ENCODE measurements at places on chromosomes 5 and 9.

GRCh38 chr5:81516091-81516490 lies 122.2 kb upstream of the ACOT12 start:
- no peak for DNase-seq

DNA sequence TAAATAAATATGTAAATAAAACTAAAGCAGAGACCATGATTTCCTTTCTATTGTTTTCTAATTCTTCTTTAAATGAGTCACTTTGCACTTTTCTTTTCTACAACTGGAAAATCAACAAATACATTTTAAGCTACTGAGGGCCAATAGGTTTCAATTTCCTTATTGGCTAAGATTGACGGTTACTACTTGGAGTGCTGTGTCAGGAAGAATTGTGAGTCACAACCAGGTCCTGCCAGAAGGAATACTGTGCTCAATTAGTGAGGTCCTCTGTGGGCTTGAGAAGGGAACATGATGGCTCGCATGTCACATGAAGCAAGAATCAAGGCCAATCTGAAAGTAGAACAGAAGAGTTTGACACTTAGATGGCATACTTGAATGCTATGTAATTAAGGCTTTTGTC lies 110.8 kb downstream of the HMHB1 start:
- DNase-seq = no peak

DNA sequence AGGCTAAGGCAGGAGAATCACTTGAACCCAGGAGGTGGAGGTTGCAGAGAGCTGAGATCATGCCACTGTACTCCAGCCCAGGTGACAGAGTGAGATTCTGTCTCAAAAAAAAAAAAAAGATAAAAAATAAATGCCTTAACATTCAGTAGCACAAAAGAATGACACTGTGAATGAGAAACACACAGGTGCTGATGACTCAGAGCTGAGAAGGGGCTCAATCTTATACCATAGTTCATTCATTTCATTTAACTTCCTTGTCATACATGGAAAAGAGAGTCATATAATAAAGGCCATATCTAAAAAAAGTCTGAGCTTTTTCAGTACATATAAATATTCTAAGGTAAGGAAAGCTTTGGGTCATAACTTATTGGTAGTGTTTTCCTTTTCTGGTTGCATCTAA lies 40.6 kb downstream of the WWC1 start:
- DNase-seq = no peak

GRCh38 chr9:89770531-89771174 lies 165.8 kb downstream of the GADD45G start:
- DNase-seq = no peak

GRCh38 chr9:125966466-125966865 lies 219.3 kb downstream of the PBX3 start:
- DNase-seq = no peak

- DNase-seq = no peak
These were observed at the start of gene PCDHGB2 for GRCh38 chr5:141359790-141360426. PCDHGB2 (plus strand) TSS chr5:141359994; CDS start chr5:141360136, 142 bp downstream.

- DNase-seq = no peak
These were observed 26.5 kb upstream of the BOD1 start for GRCh38 chr5:173642895-173643481.

DNA sequence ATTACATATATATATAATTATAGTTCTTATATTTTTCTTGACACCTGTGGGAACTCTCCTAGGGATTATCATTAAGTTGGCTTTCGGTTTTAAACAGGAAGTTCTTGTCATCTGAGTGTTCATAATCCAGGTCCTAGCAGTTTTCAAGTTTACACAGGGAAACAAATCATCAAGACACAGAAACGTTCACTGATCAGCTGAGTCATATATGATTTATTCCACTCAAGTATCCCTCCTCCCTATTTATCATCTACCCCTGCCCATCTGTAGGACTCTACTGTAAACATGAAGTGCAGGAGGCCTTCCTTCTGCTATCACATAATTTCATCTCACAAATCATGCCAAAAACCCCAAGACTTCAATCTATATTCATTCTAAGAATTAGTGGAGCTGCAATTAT lies 6.3 kb downstream of the SLC25A51 start:
- no peak for DNase-seq

GRCh38 chr5:18686253-18686652 lies 1052.0 kb downstream of the TAF11L14 start:
- no peak for DNase-seq

GRCh38 chr9:125246261-125246667 lies 5.1 kb upstream of the HSPA5 start:
- no peak for DNase-seq

DNA sequence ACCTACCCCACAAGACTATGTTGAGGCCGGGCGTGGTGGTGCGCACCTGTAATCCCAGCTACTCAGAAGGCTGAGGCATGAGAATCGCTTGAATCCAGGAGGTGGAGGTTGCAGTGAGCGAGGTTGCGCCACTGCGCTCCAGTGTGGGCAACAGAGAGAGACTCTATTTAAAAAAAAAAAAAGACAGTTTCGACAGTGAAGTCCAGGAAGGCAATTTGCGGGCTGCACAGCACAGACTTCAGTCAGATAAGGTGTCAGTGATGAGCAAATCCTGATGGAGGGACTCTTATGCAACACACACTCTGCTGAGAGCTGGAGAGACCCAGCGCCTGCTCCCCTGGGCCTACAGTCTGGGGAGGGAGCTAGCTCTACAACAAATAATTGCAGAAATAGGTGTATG lies 14.2 kb downstream of the CCNJL start:
- no peak for DNase-seq

- no peak for DNase-seq
These were observed 117.9 kb downstream of the ANXA1 start for GRCh38 chr9:73269430-73270101.

DNA sequence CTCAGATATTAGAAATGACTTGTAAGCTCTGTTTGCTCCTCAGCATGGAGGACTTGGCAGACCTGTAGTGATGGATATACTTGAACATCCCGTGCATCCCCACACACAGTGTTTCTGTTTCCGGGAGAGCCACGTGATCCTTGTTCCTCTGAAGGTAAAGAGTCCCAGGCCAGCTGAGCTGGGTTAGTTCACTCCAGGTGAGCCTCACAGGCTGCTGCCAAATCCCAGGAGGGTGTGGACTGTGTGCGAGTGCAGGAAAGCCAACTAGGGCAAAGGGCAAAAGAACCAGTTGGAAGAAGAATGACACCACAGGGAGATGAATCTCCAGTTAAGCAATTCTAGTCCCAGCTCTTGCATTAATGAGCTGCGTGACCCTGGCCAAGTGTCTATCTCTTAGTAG lies 10.4 kb upstream of the TOMM5 start:
- no peak for DNase-seq

GRCh38 chr9:71955300-71955915 lies 44.0 kb downstream of the C9orf85 start:
- DNase-seq = no peak

- DNase-seq = no peak
These were observed 40.9 kb downstream of the INIP start for GRCh38 chr9:112677040-112677439.

- DNase-seq = no peak
These were observed 6.5 kb upstream of the NEK6 start for GRCh38 chr9:124251204-124251603.

- DNase-seq = no peak
These were observed 813 bp downstream of the ERMP1 start for GRCh38 chr9:5832071-5832537.

DNA sequence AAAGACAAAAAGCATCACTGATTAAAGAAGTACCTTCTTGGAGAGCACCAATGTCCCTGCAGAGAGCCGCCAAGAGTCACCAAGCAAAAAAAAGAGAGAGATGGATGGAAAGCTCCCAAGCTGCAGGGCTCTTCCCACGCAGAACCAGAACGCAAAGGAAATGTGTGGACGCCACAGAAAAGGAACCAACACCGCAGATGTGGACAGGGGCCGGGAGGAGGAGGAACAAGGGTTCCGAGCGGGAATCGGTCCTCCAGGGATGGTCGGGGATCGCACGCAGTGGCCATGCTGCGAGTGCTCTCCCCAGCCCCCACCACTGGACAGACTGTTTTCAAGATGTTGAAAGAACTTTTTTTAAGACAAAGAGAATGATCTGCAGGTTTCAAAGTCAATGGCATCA lies 40.2 kb upstream of the ZNF354A start:
- DNase-seq = no peak

DNA sequence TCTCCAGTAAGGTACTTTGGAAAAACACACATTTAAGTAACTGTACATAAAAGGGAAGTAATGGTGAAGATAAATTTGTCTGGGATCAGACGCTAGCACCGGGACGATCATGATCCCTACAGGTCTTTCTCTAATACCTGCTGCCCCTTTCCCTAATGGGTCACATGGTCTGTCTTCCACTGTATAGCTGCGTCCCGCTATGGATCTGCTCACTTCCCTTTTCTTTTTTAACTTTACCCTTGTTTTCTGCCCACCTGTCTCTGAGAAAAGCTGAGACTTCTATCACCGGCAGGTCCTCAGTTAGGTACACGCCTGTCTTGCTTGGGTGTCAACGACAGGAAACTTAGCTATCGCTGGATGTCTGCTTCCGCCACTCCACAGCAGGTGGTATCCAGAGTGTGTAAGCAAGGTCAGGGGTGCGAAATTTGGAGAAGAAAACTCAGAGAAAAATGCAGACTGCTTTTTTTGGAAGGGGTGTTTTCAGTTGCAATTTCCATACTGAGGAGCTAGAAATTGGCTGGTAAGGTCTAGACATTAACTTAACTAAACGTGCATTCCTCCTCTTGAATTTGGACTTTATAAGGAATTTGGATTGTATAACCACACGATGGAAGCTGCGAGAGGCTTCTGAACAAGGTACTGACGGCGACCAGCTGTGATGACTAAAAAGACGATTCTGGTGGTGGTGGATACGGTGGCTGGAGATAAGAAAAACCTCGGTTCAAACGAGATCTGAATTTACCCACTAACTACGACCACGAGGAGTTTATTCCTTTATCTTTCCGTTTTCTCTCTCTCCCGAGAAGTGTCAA lies 1.1 kb upstream of the ICE1 start:
- no peak for DNase-seq

GRCh38 chr9:16361118-16361517 lies 509.4 kb downstream of the BNC2 start:
- no peak for DNase-seq

GRCh38 chr5:119292701-119293515 lies 62.9 kb upstream of the TNFAIP8 start:
- no peak for DNase-seq

- DNase-seq = no peak
These were observed 14.1 kb upstream of the IQGAP2 start for GRCh38 chr5:76388791-76389512.

- DNase-seq = no peak
These were observed 1.8 kb downstream of the SUB1 start for GRCh38 chr5:32587067-32587551.

DNA sequence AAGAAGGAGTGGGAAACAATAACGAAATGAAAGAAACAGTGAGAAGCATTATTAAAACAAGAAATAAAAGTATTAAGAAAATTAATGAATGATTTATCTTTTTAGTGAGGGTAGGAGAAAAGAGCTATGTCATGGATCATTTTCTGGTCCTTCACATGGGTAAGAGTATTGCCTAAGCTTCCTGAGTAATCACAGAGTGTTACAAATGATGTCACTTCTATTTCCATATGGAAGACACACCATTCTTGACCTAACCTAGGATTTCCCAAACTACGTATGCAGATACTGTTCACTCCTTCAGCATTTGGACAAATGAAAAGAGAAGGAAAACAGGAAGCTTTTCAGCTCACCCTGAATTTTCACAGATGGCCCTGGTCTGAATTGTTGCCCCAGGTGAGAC lies 3.3 kb upstream of the TSLP start:
- no peak for DNase-seq

DNA sequence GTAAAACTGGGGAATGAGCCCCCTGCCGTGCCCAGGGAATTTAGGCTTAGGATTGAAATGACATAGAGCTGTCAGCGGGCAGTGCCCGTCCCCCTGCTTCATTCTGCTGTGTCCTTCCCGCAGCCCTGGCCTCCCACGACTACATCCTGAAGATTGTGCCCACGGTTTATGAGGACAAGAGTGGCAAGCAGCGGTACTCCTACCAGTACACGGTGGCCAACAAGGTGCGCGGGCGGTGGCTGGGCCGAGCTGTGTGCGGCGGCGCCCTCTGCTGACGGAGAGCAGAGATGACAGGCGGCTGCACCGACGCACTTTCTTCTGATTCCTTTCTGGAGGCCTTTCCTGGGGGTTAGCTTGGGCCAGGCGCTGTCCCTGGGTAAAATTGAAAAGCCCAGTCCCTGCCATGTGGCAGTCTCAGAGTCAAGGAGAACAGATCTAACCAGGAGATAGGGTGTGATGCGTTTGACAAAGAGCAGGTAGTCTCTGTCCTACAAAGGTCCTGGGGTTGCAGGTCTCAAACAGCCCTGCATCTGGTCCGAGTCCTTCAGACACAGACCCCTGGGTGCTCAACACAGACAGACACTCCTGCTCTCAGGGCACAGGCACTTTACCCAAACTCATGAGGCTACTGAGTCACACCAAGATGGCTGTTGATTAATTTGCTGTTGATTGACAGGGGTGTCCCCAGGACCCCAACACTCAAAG lies 26.8 kb upstream of the RPL26L1 start:
- DNase-seq = peak; percentile 87

DNA sequence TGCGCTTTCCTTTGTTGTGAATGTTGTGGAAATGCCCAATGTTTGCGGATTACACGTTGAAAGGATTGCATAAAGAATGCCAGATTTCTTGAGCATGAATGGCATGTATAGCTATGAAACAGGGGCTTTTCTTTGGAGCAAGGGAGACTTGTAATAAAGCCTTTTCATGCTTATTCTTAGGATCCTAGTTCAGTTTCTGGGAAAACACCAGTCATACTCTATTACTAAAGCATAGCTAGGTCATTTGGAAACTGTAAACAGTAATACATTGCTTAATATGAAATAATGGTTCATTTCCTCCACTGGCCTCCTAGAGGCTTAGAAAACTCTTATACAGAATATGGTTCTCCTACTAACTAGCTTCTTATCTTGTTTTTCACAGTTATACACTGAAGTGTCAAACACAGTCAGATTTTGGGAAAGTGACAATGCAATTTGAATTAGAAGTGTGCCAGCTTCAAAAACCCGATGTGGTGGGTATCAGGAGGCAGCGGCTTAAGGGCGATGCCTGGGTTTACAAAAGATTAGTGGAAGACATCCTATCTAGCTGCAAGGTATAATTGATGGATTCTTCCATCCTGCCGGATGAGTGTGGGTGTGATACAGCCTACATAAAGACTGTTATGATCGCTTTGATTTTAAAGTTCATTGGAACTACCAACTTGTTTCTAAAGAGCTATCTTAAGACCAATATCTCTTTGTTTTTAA lies 104.2 kb downstream of the MELK start:
- DNase-seq = no peak

GRCh38 chr9:33249983-33250382 lies 10.0 kb downstream of the SPINK4 start:
- no peak for DNase-seq

GRCh38 chr5:9278921-9279603 lies 266.8 kb downstream of the SEMA5A start:
- DNase-seq = no peak

DNA sequence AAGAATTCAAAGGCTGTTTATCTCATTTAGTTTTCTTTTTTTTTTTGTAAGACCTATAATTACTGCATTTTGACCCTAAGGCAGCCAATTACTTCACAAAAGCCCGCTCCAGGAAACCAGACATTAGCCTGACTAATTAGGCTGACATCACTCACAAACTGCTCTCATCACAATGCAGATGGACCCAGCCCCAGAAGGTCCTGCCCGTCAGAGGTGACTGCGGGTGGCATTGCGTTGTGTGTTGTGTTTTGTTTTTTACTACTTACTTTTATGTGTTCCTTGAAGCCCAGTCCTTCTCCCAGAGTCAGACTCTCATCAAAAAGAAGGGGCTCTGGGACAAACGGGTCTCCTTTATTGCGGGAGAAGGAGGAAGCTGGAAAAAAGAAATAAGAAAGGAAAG lies 172.2 kb downstream of the HSD17B3 start:
- DNase-seq = no peak

All from coronary artery (tissue), 2 donors.